Stimulated activated naive CD4-positive, alpha-beta T cell (primary cell): ENCODE measurements at places on chromosomes 7 and 10.

GRCh38 chr7:105055084-105055483, 41.1 kb downstream of the KMT2E start:
- DNase-seq, result no peak

DNA sequence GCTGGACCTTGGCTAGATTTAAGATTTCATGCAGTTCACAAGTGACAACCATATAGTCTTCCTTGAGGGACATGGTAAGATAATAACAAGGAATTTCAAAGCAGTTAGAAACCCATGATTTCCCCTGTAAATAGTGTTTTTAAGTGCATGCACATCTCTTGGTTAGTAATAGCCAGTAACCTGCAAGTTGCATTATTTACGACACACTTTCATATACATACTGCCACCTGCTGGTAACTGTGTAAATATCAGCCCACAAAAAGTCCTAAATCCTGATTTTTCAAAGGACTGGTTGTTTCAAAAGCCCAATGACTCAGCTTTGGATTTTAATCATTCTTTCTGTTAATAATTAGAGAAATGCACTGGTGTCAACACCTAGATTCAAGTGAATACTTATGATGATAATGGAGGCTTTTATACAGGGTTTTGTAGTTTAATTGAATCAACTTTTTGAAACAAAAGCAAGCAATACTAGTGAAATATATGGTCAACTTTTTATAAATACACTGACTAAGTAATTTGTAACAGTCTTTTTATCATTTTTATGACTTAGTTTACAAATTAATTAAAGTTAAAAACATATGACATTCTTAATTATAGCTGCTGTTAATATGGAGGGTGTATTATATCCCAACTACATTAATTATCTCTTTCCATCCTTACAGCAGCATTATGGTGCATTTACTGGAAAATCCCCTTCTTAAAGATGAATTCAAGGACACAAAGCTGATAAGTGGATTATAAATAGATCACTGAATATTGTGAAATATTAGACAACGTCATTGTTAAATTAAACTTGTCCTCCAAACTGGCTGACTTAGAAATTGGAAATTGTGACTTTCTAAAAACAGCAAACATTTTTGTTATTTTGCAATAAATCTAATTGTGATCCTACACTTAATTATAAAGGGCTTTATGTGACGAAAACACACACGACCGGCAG, 367.7 kb upstream of the SEMA3D start:
- no peak for DNase-seq

- no peak for DNase-seq
Observed at GRCh38 chr7:79034730-79035129, 418.7 kb downstream of the MAGI2 start.

DNA sequence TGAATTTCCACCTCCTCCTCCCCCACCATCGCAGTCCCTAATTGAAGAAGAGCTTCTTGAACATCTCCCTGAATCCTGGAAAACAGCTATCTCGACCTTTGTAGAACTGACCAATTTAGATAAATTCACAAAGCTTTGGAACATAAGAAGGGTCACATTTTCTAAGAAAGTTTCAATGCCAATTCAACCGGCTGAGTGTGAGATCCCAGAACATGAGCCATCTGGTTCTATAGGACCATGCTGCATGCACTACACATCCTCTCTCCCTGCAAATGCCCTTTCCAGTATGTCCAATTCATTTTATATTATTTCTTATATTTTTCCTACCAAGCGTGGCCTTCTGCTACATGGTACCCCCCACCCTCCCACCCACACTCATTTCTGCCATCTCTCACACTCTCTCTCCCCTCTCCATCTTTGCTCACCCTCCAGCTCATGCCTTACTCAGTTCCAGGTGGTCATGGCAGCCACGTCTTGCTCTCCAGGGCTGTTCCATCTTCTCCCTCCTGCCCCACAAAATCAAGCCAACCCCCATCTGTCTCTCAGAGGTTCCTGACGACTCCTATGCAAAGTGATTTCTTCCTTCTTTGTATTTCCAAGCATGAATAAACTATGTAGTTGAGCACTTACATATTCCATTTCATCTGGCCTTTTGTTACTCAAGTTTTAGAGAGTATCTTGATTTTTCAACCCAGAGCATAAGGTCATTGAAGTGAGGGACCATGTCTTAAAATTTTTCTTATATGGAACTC, 19.3 kb downstream of the FRMD4A start:
- no peak for DNase-seq

- DNase-seq, result no peak
Observed at GRCh38 chr7:157545681-157546060, 208.9 kb downstream of the DNAJB6 start.

- DNase-seq, result no peak
Observed at GRCh38 chr7:3191548-3191947, 109.5 kb upstream of the SDK1 start.

DNA sequence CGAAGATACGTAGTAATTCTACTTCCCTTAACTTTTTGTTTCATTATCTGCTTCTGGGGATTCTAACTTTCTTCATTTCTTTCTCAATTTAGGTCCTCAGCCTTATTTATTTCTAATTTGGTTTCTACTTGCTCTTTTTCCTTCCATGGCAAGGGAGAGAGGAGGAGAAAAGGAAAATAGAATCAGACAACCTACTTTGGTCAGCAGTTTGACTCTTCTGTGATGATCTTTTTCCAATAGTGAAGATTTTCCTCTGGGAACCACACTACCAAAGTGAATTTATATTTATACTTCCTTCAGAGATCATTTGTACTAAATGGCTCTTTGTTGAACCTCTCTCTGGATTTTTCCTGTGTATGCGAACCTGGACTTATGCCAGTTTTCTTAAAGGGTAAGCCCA, 90.2 kb downstream of the TMEM26 start:
- no peak for DNase-seq

- DNase-seq, result no peak
Observed at GRCh38 chr7:6500691-6501090, 50.6 kb downstream of the GRID2IP start.
